SHP77 (cell line): ENCODE measurements at places on chromosomes 6 and 20.
A peak's percentile ranks its signal among the peaks of the same experiment; 100 is the strongest.

DNA sequence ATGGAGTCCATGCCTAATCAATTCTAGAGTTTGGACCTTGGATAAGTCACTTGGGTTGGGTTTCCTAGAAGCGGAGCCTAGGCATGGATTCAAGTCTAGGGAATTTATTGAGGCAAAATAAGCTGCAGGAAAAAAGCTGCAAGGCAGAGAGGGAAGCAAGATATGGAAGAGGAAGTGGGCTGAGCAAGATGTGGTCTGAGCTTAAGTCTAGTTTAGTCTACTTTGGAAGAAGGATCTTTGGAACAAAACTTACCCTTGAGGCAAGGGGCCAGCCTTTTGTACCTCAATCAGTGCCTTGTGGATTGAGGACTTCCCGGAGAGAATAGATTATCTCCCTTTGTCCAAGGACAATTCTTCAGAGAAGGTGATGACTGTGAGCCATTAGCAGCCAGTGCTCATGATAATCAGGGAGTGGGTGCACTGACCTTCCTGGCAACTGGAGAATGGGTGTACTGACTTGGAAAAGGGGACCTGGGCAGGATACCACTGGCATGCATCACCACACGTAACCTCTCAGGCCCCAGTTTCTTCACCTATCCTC lies 10.9 kb downstream of the ZSCAN9 start:
- no peak for DNase-seq

DNA sequence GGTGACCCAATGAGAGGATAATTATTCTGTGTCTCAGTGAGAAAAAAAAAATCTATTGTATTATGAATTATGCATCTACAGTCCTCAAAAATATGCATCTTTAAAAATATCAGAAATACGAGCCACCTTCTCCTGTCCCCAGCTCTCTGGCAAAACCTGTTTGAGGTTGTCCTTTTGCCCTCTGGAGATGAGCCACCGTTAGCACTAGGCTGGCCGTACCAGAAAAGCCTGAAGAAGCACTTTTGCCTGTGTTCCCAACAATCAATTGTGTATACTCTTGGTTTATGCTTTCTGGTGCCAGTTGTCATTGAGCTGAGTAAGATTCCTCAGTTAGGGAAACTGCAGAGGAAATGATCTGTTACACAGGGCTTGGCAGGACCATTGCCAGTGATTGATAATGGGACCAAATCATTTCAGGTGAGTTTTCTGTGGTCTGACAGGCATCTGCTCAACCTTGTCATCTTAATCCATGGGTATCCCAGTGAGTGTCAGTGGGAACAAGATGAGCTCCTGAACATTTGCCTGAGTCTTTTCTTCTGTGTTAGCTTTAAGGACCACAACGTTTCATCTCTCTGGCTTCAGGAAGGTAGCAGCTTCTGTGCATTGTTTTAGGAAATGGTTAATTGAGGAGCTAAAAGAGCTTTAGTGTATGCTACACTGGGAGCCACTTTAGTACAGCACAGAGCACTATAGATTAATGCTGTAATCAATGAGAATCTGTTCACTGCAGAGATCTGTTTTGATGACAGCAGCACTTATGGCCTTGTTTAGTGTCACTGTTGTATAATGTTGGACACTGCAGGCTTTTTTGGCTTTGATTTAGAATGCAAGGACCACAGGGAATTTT lies 330.1 kb downstream of the RIMS1 start:
- DNase-seq = no peak

- DNase-seq = no peak
Observed at GRCh38 chr6:108291091-108291490, 3.8 kb upstream of the AFG1L start.

- no peak for DNase-seq
Observed at GRCh38 chr6:46051962-46052361, 36.3 kb upstream of the CLIC5 start.

DNA sequence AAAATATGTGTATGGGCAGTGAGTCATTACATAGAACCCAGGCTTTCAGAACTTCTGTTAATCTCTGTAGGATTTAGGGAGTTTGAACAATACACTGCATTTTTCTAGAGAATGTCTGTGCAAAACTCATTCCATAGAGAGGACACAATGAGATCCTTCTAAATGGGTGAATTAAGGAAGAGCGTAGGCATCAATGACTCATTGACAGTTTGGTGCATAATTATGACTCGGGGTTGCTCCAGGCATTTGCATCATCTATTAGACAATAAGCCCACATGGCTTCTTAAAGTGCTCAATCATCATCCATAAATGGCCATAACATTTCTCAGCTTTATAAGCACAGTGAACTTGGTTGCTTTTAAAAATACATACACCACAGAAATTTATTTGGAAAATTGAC lies 625.5 kb downstream of the CDH26 start:
- no peak for DNase-seq

DNA sequence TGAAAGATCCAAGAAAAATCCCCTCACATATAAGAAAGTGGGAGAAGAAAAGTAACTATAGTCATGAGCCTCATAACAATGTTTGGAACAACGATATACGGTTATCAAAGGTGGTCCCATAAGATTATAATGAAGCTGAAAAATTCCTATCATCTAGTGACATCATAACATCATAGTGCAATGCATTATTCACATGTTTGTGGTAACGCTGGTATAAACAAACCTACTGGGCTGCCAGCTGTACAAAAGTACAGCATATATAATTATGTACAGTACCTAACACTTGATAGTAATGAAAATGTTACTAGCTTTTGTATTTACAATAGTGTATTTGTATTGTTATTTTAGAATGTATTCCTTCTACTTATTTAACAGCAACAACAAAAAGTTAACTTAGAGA lies 240.7 kb downstream of the RNGTT start:
- no peak for DNase-seq

- DNase-seq = no peak
Observed at GRCh38 chr20:50107086-50107660, 5.8 kb downstream of the UBE2V1 start.

GRCh38 chr20:35490736-35491181 lies 35.4 kb downstream of the CEP250 start:
- DNase-seq = no peak

DNA sequence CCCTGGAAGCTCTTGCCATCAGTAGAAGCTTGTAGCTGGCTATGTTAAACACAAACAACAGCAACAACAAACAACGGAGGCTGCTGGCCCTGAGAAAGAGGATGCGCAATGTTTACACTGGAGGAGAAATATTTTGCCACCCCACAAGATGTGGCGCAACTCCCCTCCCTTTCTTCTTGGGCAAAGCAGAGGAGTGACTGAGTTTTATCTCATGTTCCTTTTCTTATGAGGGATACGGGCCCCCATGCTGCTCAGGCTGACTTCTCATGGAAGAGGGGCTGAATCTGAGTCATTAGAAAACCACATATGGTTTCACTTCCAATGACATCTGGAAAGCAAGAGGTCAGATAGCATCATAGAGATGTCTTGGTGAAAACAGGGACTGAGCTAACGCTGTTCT lies 75.9 kb upstream of the HDDC2 start:
- no peak for DNase-seq

GRCh38 chr20:42493001-42493400 lies 696.7 kb downstream of the PTPRT start:
- no peak for DNase-seq

GRCh38 chr20:49976542-49976941 lies 6.2 kb upstream of the SNAI1 start:
- no peak for DNase-seq

DNA sequence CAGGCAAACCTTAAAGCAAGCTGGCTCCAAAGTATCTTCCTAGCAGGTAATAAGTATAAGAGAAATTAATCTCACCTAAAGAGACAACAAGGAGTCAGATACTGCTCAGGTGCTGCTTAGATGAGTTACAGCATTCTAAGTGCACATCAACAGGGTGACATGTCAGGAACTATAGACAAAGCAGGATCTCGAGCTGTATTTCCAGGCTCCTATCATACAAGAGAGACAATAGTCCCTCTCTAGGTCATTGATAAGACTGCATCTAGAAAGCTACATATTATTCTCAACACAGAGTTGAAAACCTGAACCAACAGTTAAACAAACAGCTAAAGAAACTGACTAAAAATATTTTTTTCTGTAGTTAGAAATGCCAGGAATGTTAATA lies 3.9 kb downstream of the PTPRK start:
- DNase-seq = no peak

GRCh38 chr6:23477586-23477985 lies 648.4 kb upstream of the NRSN1 start:
- no peak for DNase-seq

- DNase-seq = peak; percentile 77
Observed at GRCh38 chr6:52640170-52640569, 30.7 kb upstream of the TMEM14A start.

GRCh38 chr6:33684983-33685382 lies 26.5 kb downstream of the UQCC2 start:
- no peak for DNase-seq

DNA sequence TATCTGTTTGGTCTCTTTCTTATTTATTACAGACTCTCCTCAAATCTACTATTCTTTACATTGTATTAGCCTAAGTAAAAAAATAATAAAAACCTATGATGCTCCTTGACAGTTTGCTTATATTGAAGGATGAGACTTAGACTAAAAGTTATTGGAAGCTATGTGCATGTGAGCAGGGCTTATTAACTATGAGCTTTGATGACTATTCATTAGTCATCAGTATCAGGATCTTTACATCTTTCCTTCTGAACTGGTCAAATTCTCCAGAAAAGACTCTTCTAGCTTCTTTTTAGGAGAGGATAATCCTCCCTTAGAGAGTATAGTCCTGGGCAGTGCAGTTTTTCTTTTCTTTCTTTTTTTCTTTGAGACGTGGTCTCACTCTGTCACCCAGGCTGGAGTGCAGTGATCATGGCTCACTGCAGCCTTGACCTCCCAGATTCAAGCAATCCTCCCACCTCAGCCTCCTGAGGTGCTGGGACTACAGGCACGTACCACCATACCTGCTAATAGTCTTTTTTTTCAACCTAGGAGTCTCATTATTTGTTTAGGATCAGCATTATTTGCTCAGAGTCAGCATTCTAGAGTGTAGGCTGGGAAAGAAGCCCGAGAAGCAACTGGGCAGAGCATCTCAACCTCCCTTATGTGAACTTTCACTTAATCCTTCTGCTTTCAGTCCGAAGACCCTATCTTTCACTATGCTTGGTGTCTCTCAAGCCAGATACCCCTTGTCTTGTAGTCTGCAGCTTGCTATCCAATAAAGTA lies 37.1 kb upstream of the YWHAB start:
- DNase-seq = no peak

DNA sequence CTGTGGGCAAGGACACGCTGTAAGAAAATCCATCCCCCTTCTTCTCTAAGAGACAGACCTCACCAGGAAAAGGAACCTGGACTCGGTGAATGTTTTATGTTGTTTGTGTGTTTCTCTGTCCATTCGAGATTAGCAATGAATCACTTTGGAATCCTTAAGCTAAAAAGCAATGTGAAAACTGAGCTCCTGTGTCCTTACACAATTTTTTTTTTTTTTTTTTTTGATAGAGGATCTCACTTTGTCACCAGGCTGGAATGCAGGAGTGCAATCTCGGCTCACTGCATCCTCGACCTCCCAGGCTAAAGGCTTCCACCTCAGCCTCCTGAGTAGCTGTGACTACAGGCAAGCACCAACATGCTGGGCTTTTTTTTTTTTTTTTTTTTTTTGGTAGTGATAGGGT lies 32.1 kb downstream of the BFSP1 start:
- no peak for DNase-seq

DNA sequence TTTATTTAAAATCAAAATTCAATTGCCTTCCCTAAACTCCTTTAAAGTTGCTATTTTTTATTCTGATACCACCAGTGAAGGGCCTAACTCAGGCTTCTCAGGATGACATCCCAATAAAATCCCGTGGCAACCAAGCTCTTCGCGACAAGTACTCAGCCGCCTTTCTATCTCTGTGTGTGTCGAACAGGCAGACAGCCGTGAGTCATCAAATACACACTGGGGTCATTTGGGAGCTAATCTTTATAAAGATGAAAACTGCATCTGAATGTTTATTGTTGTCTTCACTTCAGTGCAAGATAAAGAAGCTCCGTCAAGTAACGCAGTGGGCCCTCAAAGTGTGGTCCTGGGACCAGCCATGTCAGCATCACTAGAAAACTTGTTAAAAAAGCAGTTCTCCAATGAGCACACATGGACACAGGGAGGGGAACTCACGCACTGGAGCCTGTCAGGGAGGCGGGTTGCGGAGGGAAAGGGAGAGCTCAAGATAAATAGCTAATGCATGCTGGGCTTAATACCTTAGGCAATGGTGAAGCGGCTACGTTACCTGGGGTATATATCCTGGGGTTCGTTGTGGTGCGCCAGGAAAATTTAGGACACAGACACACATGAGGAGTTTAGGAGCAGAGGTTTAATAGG lies 119.3 kb downstream of the RNF144B start:
- DNase-seq = peak; percentile 16

- DNase-seq = peak; percentile 50
Observed at GRCh38 chr6:47195011-47195650, 114.6 kb downstream of the TNFRSF21 start.
